Sigmoid colon (tissue), 7 donors: ENCODE measurements at places on chromosomes 5 and 9. TPM values are rescaled to one million over a fixed set of nuclear protein-coding genes. Genes with fewer than 3 reads are reported as not detected.

Gene DND1
- not detected for total RNA-seq

Gene KCNT1
- total RNA-seq, result 0.36 TPM

Gene C1QTNF3
- total RNA-seq, result 13.6 TPM

Gene CDKN2AIPNL
- total RNA-seq, result 20.2 TPM

Gene DOCK8
- 4.2 TPM for total RNA-seq

Gene WASHC1
- total RNA-seq, result 4.8 TPM

Gene MLANA
- not detected for total RNA-seq

Gene HMHB1
- not detected for total RNA-seq

Gene AGXT2
- total RNA-seq, result not detected

Gene ZDHHC11
- 8.0 TPM for total RNA-seq

Gene NXNL2
- total RNA-seq, result not detected

Gene CRHBP
- not detected for total RNA-seq

Gene GLRX
- total RNA-seq, result 30.2 TPM

Gene LECT2
- total RNA-seq, result not detected

Gene KLF9
- 152 TPM for total RNA-seq

Gene VLDLR
- 13.6 TPM for total RNA-seq

Gene HAPLN1
- total RNA-seq, result not detected

Gene NINJ1
- total RNA-seq, result 81.5 TPM

Gene C8G
- total RNA-seq, result not detected

Gene ENC1
- total RNA-seq, result 11.8 TPM

Gene DMRT3
- not detected for total RNA-seq
